ENCODE measurements at places on chromosomes 6 and 20.

DNA sequence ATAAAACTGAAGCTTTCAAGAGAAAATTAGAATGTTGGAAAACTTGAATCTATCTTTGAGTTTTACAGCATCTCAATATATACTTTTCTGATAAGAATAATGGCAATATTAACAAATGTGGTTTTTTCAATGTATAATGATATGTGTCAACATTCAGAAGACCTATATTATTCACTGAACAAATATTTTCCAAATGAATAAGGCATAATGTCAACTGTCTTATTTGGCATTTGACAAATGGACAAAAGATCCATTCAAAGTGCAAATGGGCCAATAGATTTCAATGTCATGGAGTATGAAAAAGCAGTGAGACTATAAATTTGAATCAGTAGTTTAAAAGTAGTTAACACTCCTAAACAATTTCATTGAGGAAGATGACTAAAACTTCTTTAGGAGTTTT is 20.9 kb downstream of the LMBRD1 start:
- DNase-seq, result no peak

DNA sequence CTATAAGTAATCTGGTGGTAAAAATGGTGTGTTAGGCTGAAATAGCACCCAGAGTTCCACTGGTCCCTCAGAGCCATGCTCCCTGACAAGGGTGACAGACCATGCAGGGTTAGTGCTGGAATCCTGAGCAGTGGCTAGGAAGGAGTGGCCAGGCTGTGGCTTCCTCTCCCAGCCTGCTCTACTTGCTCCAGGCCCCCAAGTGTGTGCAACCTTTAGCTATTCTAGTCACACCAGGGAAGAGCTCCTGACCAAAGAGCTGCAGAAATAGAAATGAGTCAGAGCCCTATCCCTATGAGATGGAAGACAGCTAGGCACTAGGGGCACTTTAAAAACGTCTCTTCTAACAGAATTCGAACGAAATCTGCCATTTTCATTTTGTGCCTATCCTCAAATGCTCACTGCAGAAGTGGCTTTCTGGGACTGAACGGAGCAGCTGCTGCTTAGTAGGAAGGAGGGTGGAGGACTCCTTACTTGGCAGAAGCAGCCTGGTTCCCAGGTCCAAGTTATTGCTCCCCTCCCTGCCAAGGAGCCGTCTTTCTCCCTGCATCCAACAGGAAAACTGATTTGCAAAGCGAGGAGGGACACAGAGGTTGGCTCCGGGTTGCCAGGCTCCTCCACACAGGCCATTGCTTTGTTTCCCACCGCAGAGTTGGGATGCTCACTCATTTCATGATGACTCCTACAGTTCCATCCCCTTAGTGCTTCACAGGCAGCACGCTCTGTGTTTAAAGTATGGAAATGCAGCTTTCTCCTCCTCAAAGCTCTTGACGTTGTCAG is 754.5 kb downstream of the C6orf118 start:
- DNase-seq, result no peak

- DNase-seq, result peak; percentile 40
These were observed 283.0 kb downstream of the TSHZ2 start for GRCh38 chr20:53255102-53255710.

- DNase-seq, result no peak
These were observed 33.3 kb upstream of the TGM2 start for GRCh38 chr20:38198238-38198861.

DNA sequence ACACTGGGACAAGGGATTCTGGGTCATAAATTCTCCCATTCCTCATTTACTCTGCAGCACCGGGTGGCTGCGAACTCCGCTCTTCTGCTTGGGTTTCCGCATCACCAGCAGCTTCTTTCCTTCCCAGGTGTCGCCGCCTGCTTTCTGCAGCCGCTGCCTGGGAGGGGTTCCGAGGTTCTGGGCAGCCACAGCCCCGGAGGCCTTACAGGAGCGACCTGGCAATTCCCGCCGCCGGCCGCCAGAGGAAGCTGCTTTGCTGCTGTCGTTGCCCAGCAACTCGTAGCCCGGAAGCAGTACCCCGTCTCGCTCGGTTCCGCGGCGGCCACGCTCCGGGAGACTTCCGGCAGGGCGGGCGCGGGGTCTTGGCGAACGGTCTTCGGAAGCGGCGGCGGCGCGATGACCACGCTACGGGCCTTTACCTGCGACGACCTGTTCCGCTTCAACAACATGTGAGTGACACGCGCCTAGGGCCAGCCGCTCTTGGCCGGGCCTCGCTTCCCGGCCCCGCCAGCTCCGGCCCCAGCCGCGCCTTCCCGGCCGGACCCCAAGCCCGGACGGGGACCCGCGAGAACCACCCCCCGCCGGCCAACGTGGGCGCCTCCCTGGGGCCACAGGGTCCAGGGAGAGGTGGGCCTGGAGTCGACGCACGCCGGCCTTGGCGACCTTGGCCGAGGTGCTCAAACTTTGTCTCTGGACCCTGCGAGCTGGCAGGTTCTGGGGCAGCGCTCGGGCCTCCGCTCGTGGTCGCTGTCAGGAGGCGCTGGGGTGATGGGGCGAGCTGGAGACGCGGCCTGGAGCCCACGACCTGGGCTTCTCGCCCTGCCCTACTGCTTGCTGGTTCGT is at the start of gene NAA20:
Gene NAA20, plus strand, starts transcription at position 362 of the 843 bp plus-strand sequence. Its CDS starts 35 bp downstream, at position 397.
- peak; percentile 96 for DNase-seq

GRCh38 chr6:139270249-139270648 is 21.5 kb downstream of the TXLNB start:
- no peak for DNase-seq

DNA sequence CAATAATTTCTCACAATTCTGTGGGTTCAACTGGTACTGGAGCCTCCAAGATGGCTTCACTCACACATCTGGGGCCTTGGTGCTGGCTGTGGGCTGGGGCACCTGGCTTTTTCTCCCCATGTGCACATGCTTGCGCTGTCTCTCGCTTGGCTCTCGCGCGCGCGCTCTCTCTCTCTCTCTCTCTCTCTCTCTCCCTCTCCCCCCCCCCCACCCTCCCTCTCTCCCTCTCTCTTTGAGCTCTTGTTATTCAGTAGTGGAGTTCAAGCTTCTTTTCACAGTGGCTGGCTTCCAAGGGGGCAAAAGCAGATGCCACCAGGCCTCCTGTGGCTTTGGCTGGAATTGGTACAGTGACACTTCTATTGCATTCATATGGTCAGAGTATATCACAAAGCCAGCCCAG is 10.8 kb upstream of the TBCC start:
- DNase-seq, result no peak

GRCh38 chr20:63230800-63231268 is 4.9 kb upstream of the BIRC7 start:
- no peak for DNase-seq

- no peak for DNase-seq
These were observed 185.7 kb upstream of the EYA4 start for GRCh38 chr6:133055441-133055966.

DNA sequence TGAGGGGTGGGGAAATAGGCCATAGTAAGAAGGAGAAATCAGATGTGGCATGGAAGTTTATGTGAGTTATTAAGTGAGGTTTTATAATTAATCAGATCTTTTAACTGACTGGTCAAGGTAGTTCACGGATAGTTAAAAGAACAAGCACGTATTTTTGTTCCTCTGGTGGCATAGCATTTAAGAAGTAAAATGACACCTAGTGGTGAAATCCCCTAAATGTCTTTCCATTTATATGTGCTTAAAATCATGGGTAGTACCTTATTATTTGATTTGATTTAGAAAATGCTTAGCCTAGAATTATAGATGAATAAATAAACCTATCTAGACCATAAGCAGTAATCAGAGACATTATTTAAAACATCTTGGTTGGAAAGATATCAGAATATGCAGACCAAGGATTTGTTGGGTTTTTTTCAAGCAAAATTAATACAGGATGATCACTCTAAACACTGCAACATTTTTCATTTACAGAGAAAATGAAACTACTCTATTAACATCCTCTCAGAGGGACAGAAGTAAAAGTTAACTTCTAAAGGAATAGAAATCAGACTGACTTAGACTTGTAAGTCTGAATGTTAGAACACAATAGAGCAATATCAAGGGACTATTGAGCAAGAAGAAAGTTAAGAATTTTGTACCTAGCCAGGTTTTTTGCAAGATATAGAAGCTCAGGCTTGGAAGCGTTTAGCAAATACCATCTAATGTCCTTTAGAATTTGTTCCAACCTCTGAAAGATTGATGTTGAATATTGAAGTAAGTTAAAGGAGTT is 81.1 kb downstream of the STXBP5 start:
- DNase-seq, result no peak

DNA sequence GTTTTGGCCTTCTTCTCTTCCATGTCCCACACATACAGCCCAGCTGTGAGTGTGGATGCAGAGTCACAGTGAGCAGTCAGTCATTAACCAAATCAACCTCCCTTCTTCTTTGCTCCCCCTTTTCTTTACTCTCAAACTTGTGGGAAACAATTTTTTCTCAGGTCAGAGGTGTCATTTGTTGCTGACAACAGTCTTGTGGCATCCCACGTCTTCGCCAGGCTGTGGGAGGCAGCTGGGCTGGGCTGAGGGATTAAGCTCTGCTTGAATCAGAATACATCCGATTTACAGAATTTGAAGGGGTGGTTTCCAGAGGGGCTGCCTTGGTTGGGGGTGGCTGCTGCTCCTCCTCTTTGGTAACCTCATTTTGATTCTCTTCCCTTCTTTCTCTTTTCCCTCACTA is 40.5 kb downstream of the SCGN start:
- no peak for DNase-seq

GRCh38 chr20:2822073-2822472 is 5.9 kb downstream of the TMEM239 start:
- peak; percentile 26 for DNase-seq

DNA sequence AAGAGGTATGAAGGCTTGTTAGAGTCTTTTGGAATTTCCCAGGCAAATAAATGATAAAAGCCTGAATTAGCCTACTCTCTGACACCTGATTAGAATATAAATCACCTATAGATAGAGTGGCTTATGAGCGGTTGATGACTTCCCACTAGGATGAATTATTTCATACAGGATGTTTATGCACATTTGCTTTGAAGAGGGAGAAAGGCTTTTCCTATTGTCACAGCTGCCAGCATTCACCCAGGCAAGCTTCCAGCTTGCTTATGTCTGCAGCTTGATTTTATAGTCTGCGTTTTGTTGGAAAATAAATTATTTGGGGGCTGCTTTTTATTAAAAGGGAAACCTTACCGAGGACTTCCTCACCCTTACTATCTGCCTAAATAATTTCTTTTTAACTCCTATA is 51.3 kb upstream of the EIF2S2 start:
- DNase-seq, result no peak

All from stimulated activated CD4-positive, alpha-beta T cell treated with anti-CD3 and anti-CD28 coated beads, Interleukin-15, amount 100 ng/mL, for 24 hours (primary cell).